ENCODE measurements at places on chromosomes 1 and 21. TPM values are rescaled to one million over a fixed set of nuclear protein-coding genes. Genes with fewer than 3 reads are reported as not detected.

Gene SLAMF6
- total RNA-seq: 55.5 TPM

Gene SPATA21
- not detected for total RNA-seq

Gene TMEM59
- total RNA-seq: 142 TPM

GRCh38 chr1:105100102-105100501 is 1350.4 kb downstream of the AMY1C start:
- no peaks in the 10 kb centered on the region for H3K4me1 ChIP-seq
- no peak for DNase-seq
- H3K27ac ChIP-seq: no peak overlapping the region
- H3K27me3 ChIP-seq: no peaks in the 10 kb centered on the region

DNA sequence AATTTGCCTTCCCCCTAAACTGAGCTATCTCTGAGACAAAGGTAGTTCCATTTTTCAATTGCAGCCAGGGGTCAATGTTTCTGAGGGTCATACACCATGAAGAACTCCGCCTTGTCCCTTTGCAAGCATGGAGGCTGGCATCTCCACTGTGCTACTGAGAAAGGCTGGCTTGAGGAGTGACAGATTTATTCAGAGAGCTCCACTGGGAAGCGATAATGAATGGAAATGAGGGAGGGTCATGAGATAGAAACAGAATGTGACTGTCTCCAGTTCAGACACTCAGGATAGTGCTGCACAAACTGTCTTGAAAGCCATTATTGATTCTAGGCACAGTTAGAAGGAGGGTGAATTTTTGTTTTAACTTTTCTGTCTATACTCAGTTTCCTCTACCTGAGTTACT is 197.5 kb downstream of the ZNF326 start:
- no peak overlapping the region for H3K27ac ChIP-seq
- H3K27me3 ChIP-seq: peaks cover 5% of the 10 kb centered on the region
- no peak for DNase-seq
- no peaks in the 10 kb centered on the region for H3K4me1 ChIP-seq
- no peaks in the 10 kb centered on the region for H3K36me3 ChIP-seq

- H3K27ac ChIP-seq: no peak overlapping the region
- H3K4me1 ChIP-seq: peaks cover 8% of the 10 kb centered on the region
- no peak overlapping the region for H3K4me3 ChIP-seq
These were observed 169.8 kb upstream of the DUSP10 start for GRCh38 chr1:221911714-221912113.

GRCh38 chr1:151197863-151198253 is 494 bp upstream of the PIP5K1A start:
- no peaks in the 10 kb centered on the region for H3K27me3 ChIP-seq
- peaks cover 37% of the 10 kb centered on the region for H3K4me1 ChIP-seq
- H3K27ac ChIP-seq: peak overlapping the region; percentile 99
- no peak for DNase-seq

DNA sequence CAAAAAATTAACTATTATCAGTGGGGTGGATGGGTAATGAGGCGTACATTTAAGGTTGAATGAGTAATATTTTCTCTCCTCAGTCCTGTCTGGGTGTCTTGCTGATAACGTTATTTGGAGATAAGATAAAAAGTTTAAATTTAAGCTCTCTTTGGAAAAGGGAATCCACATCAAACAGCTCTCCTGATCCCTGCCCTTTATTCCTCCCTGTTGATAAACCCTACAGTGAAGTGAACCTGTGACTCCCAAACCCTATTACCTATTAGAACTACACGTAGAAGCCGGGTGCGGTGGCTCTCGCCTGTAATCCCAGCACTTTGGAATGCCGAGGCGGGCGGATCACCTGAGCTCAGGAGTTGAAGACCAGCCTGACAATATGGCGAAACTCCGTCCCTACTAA is 9.9 kb upstream of the GPR161 start:
- no peaks in the 10 kb centered on the region for H3K36me3 ChIP-seq
- no peak overlapping the region for H3K27ac ChIP-seq
- H3K27me3 ChIP-seq: no peaks in the 10 kb centered on the region
- DNase-seq: no peak
- no peak overlapping the region for H3K4me3 ChIP-seq

DNA sequence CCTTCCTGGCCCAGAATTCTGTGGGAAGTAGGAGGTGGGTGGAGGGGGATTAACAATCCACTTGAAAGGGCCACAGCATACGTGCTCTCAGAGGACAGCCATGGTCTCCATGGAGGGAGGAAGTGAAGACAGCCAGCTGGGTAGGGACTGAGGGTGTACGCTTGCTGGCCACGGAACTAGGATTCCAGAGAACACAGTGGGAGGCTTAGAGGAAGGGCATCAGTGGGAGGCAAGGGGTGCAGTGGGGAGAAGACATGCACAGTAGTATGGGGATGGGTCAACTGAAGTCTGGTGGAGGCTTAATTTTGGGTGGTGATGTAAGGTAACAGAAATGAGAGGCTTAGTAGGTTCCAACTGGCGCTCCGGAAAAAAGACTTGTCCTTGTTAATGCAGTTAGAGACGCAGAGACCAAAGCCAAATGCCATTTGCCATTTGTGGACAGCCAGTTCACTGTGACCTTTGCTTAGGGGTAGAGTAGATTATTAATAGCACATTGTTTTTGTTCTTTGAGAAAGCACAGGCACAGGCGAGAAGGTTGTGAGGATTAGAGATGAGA is 103.0 kb downstream of the ZSCAN20 start:
- H3K27me3 ChIP-seq: peaks cover 24% of the 10 kb centered on the region
- no peak overlapping the region for H3K27ac ChIP-seq
- H3K36me3 ChIP-seq: no peaks in the 10 kb centered on the region
- DNase-seq: no peak

Measured in activated naive CD4-positive, alpha-beta T cell treated with anti-CD3 and anti-CD28 coated beads for 36 hours (primary cell).